ENCODE measurements at places on chromosomes 16 and 17.
A peak's percentile ranks its signal among the peaks of the same experiment; 100 is the strongest.

DNA sequence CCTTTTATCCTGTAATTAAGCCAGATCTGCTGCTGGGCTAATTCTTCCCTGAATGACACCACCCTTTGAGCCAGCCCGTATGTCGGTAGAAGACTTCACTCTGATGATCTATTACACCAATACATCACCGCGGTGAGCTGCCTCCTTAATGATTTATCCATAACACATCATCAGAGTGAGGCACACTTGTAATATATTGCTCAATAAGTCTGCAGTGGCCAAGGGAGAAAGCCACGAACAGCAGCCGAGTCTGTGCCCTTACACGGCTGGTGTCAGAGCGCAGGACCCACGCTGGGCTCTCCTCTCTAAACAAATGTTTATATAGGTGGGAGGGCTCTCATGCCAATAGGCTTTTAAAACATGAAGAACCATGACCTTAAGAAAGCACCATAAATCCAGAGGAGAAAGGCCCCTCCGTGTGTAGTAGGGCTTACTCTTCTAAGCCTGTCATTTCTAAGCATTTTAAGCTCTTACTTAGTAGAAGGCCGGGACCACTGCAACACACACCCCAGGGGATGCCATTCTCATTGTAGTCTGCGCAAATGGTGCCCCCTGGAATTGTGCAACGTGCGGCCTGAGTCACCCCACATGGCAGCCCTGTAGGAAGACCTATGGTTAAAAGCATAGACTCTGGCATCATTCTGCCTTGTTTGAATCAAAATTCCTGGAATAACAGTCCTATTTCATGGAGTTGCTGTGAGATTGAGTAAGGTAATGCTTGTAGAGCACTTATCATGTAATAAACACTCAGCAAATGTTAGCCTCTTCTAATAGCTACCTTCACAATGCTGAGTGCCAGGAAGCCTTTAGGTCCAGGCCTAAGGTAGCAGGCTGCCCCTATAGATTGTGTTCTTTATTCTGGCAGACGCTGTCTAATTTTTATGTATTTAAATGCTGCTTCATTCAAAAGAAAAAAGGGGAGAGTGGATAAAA, 26.1 kb downstream of the MRPS23 start:
- DNase-seq = no peak

DNA sequence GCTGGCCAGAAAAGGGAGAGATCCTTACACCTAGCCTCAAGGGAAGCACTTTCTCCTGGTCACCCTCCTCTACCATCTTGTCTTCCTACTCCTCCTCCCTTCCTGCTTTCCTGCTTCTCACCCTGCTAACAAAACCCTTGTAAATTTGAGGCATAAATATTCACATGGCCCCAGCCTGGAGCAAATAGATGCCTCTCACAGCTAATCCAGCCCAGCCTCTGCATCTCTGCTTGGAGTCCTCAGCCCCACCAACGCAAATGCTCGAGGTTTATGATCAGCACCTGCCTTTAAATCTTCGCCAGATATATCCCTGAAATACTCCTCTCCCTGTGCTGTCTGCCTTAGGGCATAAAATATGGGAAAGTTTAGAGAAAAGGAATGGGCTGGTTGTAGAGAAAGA, 205.2 kb upstream of the CDH5 start:
- DNase-seq = no peak

- no peak for DNase-seq
These were observed 6.1 kb upstream of the TBX2 start for GRCh38 chr17:61393550-61393903.

- DNase-seq = peak; percentile 76
These were observed 20.0 kb upstream of the RNF135 start for GRCh38 chr17:30950669-30951399.

GRCh38 chr16:177981-178667, 1.6 kb downstream of the HBA1 start:
- DNase-seq = no peak

DNA sequence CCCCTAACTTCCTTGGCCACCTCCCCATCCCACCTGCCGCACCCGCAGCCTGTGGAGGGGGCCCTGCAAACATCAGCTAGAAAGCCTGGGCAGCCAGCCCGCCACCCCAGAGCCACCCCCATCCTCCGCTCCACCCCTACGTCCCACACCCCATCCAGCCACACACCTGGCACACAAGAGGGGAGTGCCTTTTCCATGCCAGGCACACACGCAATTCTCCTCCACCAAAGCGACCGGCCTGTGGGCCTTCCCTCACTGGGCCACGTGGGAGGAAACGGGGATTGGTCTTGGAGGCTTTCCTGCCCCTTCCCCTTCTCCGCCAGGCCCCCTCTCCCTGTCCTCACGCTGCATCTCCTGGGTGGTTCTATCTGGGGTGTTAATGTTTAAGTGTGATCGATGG, 48.7 kb upstream of the TNRC6C start:
- DNase-seq = no peak

DNA sequence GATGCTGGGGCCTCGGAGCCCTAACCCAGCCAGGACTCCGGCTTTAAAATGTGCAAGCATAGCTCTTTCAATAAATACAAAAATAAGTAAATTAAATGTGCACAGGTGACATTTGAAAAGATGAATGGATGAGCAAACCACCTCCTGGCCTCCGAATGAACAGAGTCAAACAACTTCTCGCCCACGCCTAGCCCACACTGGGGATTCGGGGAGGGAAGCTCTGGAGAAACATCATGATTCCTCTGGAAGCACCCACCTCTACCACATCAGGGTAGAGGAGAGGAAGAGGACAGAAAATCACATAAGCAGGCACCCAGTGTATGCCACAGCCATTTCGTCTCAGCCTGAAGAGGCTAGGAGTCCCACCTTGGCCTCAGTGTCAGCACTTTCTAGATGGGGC, 105.8 kb downstream of the SDK2 start:
- DNase-seq = no peak

- no peak for DNase-seq
These were observed 18.8 kb upstream of the FAM83G start for GRCh38 chr17:19023209-19023999.

- no peak for DNase-seq
These were observed 57.9 kb downstream of the ARSG start for GRCh38 chr17:68349157-68349556.

DNA sequence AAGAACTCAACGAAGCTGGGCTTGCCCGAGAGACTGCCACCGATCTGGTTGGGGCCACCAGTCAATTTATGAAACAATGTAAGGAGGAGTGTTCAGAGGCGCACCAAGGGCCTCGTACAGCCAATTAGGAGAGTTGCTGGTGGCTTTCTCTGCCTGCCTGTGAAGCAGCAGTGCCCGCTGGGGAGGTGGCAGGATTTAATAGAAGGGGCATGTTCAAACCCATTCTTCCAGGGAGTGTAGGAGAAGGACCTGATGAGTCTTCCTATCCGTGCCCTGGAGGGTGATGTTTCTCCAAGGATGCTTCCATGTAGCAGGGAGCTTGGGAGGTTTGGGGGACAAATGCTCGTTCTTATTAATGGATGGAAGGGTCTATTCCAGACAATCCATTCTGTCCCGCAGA, 178.4 kb downstream of the CCDC182 start:
- peak; percentile 92 for DNase-seq

DNA sequence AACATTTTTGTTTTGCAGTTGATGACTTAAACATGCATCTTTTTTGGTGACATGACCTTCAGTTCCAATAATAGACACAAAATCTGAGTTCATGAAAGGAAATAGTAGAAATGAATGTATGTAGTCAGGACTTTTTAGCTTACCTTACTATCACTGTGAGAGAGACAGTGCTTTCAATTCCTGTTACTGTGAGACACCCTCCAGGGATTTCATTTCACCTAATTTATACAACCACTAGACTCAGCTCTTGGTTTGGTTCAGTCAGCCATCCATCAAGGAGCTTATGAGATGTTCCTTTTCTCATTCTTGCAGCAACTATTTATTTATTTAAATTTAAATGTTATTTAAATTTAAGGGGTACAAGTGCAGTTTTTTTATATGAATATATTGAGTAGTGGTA, 77.9 kb downstream of the MAP2K4 start:
- DNase-seq = no peak

GRCh38 chr17:40099619-40100418, 570 bp downstream of the NR1D1 start:
- no peak for DNase-seq

All from NCI-H1105 (cell line).